ENCODE measurements at places on chromosomes 2 and 18. TPM values are rescaled to one million over a fixed set of nuclear protein-coding genes. Genes with fewer than 3 reads are reported as not detected.

GRCh38 chr2:66903745-66904465, 469.0 kb downstream of the MEIS1 start:
- DNase-seq = no peak

DNA sequence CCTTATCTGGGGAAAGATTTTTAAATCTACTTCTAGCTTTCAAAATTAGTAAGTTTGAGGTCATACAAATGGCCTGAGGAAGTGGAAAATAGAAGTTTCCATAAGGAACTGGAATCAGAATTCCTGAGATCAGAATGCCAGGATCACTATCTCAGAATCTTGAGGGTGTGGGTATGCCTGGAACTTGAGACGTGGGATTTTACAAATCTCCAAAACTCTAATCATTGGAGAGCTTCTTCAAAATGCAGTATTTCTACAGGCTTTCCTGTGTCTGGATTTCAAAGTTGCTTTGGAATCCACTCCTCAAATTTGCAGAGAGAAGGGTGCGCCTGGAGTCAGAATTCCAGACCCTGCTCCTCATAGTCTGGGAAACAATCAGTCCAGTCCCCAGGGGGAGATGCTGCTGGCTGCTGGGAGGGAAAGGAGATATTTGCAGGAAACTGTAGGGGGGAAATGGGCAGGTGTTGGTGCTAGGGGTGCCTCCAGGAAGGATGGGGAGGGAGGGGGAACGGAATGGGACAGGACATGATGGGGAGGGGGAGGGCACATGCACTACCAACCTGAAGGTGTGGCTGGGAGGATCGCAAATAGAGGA, 31.0 kb upstream of the CATIP start:
- DNase-seq = no peak

Gene SNED1
- total RNA-seq = 8.6 TPM

GRCh38 chr18:22838639-22839277, 94.4 kb upstream of the RBBP8 start:
- DNase-seq = no peak

Gene FBXO41
- 0.46 TPM for total RNA-seq

DNA sequence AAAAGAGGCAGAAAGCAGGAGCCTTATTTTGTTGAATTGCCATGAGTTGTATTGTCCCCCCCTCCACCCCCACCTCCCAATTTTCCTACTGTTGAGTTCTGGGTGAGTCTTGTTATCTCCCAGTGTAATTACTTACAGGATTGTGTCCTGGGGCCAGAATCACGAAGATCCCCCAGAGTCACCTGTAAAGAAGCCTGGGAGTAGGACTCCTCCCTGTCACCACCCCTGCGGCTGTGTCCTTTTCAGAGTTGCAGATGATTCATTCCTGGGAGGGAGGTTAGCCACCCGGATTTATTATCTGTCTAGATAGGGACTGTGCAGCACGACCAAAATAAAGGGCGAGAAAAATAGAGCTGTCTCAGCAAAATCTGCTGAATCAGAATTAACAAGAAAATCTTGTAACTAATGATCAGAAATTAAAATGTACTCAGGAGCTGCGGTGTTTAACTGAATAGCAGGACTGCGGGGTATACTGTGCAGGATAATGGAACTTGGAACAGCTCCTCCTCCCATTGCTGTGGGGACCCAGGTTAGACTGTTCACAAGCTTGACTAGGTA, 81.7 kb upstream of the CAPN13 start:
- DNase-seq = no peak

GRCh38 chr18:26662996-26663395, 114.6 kb upstream of the KCTD1 start:
- DNase-seq = no peak

Gene ANKRD62
- total RNA-seq = not detected

DNA sequence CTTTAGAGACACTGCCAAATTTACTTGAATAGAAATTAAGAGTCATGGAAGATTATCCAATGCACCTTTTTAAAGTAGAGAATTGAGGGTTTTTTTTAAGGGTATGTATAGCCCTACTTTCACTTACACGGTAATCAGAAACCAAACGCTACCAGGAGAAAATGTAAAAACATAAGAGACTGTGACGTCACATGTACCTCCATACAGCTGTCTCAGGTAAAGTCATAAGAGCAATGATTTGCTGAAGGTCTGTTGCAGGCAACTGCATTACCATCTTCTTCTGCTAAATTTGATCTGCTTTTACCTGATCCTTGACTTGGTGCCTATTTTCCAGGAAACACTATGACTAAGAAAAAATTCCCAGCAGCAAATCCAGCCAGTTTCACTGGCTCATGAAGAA, 478.5 kb upstream of the DDX18 start:
- DNase-seq = no peak

Gene PROKR1
- total RNA-seq = not detected

- DNase-seq = no peak
Observed at GRCh38 chr18:7754725-7755181, 187.6 kb downstream of the PTPRM start.
